Daoy (cell line): ENCODE measurements at places on chromosomes 7 and 10.

DNA sequence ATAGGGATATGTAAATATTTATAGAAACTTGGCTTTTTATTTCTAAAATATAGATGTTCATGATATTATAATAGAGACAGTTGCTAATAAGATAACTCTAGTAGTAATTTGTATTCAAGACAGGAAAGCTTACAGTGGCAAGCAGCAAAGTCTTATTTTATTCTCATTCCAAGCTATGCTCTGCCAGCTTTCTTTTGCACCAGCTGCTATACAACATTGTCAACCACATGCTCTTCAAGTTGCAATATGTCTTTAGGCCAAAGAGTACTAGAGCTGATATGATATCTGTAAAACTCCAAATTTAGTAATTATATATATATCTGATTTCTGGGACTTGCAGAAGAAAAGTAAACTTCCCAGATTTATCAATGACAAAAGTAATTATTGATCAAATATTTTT is 350.1 kb downstream of the HGF start:
- no peak for DNase-seq

DNA sequence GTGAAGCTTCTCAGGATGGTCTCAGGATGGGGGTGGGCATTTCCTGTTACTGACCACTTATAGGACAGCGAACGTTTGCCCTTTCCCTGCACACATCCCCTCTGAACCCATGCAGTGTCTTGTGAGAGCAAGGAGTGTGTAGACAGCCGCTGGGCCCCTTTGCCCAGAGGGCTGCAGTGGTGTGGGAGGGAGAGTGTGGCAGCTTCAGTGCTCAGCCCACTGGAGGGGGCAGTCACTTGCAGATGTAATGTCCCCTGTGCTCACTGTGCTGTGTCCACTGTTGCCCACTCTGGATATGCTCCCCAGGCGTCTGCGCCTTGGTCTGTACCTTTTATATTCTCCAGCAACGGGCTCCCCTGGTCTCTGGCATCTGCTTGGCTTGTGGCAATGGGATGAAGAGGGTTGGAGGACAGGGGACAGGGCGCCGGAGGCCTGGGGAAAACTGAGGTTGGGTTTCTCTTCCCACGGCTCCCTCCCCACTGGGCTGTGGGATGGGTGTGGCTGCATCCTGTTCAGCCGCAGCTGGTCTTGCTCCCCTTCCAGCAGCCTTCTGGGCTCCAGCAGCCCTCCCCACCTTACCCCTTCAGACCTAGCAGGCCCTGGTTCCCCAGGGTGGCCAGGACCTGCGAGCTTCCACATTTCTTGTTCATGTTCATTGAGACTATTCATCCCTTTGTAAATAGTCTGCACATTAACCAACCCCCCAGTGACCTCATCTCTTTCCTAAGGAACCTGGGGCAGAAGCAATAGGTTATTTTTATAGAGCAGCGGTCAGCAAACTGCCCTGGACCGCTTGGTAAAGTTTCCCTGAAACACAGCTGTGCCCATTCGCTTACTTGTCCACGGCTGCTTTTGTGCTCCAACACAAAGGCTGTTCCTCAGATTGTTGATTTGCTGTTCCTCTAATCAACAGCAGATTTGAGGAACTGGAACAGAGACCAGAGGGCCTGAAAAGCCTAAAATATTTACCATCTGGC is 6.1 kb downstream of the ZNF789 start:
- DNase-seq, result no peak

DNA sequence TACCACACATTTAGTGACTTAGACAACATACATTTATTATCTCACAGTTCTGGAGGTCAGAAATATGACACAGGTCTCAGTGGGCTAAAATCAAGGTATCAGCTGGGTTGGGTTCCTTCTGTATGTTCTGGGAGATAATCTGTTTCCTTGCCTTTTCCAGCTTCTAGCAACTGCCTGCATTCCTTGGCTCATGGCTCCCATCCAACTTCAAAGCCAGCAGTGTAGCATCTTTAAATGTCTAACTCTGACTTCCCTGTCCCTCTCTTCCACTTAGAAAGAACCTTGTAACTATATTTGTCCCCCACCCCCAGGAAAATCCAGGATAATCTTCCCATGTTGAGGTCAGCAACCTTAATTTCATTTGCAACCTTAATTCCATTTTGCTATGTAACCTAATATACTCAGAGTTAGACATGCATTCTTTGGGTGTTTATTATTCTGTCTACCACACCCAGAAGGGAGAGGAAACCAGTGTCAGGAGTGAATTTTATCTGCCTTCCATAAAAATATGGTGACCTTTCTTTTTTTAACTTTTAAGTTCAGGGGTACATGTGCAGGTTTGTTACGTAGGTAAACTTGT is 57.3 kb upstream of the SMIM30 start:
- no peak for DNase-seq

GRCh38 chr7:2681929-2682799 is 5.8 kb upstream of the AMZ1 start:
- no peak for DNase-seq

- DNase-seq, result no peak
Observed at GRCh38 chr7:143374561-143374960, 6.6 kb upstream of the ZYX start.

- DNase-seq, result no peak
Observed at GRCh38 chr10:103882285-103883007, 27.1 kb upstream of the SH3PXD2A start.

- DNase-seq, result peak; percentile 26
Observed at GRCh38 chr10:91313796-91314485, 93.5 kb downstream of the PCGF5 start.

- DNase-seq, result no peak
Observed at GRCh38 chr10:58653139-58653538, 140.5 kb downstream of the BICC1 start.

GRCh38 chr10:43340619-43341018 is 30.8 kb upstream of the FXYD4 start:
- DNase-seq, result peak; percentile 56
